Aorta (tissue), 5 donors: ENCODE measurements at places on chromosomes 1 and 21. TPM values are rescaled to one million over a fixed set of nuclear protein-coding genes. Genes with fewer than 3 reads are reported as not detected.
A peak's percentile ranks its signal among the peaks of the same experiment; 100 is the strongest.

DNA sequence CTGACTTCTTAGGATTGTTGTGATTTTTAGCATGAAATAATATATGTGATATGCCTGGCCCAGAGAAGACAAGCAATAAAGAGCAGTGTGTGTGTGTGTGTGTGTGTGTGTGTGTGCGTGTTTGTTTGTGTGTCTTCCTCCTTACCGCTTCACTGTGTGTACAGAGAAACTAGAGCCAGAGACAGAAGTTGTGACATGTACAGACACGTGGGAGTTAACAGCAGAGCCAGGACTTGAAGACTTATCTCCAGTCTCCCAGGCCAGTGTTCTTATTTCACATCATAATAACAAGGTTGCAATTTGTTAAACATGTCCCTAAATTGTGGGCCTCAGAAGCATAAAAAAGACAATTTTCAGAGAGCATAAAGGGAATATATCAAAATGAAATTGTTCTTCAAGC, 192.0 kb upstream of the JUN start:
- no peak for DNase-seq

- no peak for DNase-seq
Measured at GRCh38 chr1:93979040-93979717, 69.9 kb upstream of the GCLM start.

GRCh38 chr1:163300568-163300967, 21.2 kb upstream of the NUF2 start:
- no peak for DNase-seq

Gene TMPRSS2
- total RNA-seq = not detected

DNA sequence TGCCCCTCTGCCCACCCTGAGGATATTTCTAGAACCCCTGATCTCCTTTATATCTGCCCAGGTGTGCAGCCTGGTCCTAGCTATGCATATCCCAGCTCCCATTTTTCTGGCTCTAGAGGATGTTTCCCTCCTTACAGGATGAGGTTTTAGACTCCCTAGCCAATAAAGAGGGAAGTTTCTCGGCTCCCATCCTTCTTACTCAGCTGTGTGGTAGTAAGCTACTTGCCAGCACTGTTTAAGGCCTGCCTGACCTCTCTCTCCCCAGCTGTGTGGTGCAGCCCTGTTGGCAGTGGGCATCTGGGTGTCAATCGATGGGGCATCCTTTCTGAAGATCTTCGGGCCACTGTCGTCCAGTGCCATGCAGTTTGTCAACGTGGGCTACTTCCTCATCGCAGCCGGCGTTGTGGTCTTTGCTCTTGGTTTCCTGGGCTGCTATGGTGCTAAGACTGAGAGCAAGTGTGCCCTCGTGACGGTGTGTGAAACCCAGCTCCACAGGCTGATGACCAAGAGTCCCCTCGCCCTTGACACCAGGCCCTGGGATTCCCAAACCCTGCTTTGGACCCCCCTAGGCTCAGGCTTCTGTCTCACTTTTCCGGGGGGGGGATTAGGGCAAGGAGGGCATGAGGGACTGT, 7.8 kb upstream of the P3R3URF start:
- peak; percentile 64 for DNase-seq

Gene KRTAP21-2
- not detected for total RNA-seq

Gene IL22RA1
- 0.18 TPM for total RNA-seq

Gene CYP4A22
- total RNA-seq = 0.18 TPM

- DNase-seq = no peak
Measured at GRCh38 chr1:64527165-64527564, 57.2 kb downstream of the CACHD1 start.

GRCh38 chr1:18619467-18619835, 11.2 kb upstream of the PAX7 start:
- no peak for DNase-seq

DNA sequence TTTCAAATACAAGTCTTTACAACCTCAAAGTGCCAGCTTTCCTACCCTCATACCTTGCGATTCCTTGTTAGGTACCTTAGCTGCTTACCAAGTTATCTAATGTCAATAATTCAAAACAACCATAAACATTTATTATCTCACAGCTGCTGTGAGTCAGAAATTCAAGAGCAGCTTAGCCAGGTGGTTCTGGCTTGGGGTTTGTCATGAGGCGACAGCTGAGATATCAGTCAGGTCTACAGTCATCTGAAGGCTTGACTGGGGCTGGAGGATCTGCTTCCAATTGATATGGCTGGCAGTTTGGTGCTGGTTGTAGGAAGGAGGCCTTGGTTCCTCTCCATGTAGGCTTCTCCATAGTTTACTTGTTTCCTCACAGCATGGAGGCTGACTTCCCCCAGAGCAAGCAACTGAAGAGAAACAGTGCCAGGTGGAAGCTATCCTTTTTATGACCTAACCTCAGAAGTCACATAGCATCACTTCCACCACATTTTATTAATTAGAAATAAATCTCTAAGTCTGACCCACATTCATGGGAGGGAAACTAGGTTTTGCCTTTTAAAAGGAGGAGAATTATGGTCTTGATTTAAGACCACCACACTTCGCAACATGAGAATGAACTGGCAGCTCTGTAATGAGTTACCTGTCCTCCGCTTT, 103.3 kb upstream of the FGGY start:
- no peak for DNase-seq

DNA sequence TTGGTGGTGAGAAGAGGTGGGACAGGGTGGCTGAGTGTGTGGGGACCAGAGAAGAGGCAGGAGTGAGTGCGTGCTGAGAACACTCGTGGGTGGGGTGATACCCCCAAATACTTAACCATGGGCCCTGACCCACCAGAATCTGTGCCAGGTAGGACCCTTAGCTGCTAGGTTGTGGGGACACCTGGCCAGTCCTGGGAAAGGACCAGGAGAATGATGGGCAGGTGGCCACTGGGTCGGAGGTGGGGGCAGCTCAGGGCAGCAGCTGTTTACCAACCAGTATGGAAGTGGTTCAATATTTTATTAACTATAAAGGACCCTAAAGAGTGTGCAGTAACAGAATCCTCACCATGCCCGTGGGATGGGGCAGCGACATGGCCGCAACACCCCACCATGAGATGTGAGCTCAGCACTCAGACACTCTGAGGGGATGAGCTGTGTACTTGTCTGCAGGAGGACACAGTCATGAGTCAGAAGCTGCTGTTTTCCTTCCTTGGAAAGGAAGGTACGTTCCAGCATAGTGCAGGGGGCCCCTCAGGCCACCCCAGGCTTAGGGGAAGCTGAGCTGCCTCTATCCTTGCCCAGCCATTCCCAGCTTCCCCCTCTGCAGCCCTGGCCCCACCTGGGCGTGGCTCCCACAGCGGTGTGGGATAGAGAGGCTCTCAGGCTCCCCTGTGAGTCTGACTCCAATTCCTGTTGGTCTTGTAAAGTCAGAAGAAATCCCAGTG, 25.4 kb downstream of the TEX35 start:
- peak; percentile 61 for DNase-seq

DNA sequence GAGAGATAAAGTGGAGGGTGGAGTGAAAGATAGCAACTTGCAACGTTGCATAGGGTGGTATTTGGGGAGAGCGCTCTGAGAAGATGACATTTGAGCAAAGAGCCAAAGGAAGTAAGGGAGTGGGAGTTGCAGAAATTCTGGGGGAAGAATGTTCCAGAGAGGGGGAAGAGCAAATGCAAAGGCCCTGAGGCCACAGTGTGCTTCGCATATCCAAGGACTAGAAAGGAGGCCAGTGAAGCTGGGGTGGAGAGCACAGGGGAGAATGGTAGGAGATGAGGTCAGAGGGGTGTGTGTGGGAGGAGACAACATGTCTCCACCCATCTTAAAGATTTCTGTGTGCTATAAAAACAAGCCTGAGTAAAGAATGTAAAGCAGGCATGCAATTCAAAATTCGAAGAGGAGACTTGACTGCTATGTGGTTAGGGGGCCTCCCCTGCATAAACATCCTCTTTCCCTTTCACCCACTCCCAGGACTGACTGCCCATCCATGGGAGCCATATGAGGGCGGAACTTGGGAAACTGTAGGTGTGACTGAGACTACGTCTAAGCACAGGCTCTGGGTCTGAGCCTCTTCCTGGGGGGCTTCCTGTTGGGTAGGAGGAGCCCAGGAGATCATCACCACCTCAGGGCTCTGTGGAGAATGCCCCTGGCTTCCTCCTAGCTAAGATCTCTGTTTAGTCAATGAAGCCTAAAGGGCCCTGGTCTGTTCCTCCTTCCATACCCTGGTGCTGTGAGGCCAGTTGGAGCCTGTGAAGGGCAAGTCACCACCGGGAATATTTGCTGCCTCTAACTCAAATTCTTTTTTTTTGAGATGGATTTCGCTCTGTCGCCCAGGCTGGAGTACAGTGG, 2.9 kb upstream of the CLIC4 start:
- no peak for DNase-seq

Gene NEK2
- total RNA-seq = 1.0 TPM

- no peak for DNase-seq
Measured at GRCh38 chr1:176878750-176879536, 285.6 kb downstream of the ASTN1 start.

Gene COL11A1
- total RNA-seq = 0.29 TPM

GRCh38 chr1:109368464-109368863, 29.3 kb downstream of the SORT1 start:
- no peak for DNase-seq

GRCh38 chr1:82995951-82996350, 1003.0 kb downstream of the TTLL7 start:
- DNase-seq = no peak

DNA sequence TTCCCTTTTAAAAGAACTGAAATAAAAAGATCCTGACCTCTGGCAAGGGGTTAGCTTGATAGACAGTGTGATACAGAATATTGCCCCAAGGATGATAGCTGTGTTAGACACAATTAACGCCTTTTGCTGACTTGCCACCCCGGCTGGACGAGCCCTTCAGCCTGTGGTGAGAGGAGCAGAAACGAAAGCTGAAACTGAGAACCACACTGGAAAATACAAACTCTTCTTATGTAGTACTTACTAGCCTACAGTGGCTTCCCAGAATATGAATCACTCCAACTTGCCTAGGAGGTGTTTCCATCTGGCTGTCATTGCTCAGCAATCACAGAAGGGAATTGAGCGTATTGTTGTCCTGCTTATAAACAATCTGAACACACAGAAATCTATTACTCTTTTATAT, 22.9 kb downstream of the SAMSN1 start:
- no peak for DNase-seq

DNA sequence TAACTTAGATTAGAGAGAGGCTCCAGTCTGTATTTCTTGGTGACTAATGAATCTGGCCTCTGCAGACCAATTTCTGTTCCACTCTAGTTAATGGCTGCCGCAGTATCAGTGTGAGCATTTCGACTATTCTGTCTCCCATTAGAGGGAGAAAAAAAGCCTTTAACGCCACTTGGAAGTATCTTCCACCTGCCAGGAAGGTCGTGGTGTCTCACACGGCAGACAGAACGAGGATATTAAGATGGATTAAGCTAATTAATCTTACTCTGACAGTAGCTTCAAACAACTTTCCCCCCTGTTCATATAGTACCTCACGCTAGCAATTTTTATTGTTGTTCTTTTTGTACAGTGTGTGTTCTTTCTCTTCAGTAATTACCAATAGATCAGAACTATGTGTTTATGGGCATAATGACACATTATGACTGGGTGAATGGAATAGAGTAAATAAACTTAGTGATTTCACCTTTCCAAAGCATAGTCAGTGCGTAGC, 153.8 kb downstream of the ADGRL2 start:
- DNase-seq = no peak
